ENCODE measurements at places on chromosomes 5 and 9.

- no peak for DNase-seq
Measured at GRCh38 chr9:7402334-7403027, 397.1 kb downstream of the DMAC1 start.

GRCh38 chr9:31394015-31394473 is 990.4 kb upstream of the ACO1 start:
- DNase-seq: peak; percentile 46

DNA sequence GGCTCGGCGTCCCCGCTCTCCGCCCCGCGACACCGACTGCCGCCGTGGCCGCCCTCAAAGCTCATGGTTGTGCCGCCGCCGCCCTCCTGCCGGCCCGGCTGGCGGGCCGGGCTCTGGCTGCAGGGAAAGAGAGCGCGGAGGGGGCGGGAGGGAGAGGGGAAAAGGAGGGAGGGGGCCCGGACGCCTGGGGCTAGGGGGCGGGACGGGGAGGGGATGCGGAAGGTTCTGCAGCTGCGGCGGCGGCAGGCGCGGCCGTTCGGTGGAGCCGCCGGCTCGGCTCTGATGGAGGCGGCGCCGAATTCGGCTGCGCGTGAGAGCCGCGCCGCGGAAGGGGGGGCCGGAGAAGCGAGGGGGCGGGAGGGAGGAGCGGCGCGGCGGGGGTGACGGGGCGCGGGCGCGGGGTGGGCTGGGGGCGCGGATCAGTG is at the start of gene MARCHF11:
Gene MARCHF11 (minus strand): TSS at position 281 of the 425 bp plus-strand sequence. CDS start 216 bp downstream, at position 65.
- no peak for DNase-seq

- DNase-seq: no peak
Measured at GRCh38 chr5:58258984-58259684, 200.8 kb downstream of the PLK2 start.

GRCh38 chr5:151696470-151697061 is 9.9 kb upstream of the SPARC start:
- no peak for DNase-seq

DNA sequence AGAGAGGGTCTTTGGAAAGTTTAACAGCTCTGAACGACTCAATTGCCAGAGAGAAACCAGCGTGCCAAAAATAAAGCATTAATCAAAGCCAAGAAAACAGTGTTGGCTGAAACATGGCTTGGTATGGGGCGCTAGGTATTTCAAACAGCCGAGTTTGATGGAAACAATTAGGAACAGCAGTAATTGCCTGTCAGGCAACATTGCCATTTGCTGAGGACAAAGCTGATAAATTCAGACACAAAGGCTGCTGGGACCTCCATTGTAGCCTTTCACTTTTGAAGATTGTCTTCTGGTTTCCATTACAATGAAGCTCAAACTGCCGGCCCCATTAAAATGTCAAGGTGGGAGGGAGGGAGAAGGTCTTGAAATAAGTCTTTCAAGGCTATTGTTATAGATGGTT is 125.4 kb upstream of the SPDL1 start:
- no peak for DNase-seq

GRCh38 chr5:135230251-135230925 is 168.6 kb downstream of the MACROH2A1 start:
- no peak for DNase-seq

- DNase-seq: no peak
Measured at GRCh38 chr9:118038713-118039112, 334.5 kb downstream of the TLR4 start.

DNA sequence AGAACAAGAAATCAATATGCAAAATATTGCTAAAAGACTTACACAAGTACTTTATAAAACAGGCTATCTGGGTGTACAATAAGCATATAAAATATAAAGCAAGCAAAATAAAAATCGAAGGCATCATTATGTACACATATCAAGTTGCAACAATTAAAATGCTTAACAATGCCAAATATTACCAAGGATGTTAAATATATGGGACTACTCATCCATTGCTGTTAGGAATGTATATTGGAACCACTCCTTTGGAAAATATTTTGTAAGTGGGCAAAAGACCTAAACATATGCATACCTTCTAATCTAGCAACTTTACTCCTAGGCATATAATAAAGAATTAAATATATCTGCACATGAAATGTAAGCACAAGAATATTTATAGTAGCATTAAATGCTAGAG is 632.6 kb upstream of the COX7C start:
- no peak for DNase-seq

DNA sequence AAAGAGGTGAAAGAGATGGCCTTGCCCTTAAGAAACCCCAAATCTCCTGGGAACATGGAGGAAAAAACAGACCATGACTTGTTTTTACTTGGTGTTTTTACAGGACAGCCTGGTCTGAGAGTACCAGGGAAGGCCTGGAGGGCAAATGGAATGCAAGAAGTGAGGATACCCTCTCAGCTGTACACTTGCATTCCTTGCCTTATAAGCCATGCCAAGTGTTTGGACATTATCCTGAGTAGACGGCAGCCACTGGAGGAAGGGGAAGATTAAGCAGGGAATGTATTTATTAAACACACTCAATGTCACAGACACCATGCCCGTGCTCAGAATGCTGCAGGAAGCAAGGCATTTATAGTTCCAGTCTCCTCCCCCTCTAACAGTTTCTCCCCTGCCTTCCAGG is 581.4 kb downstream of the CDK5RAP2 start:
- DNase-seq: no peak

- DNase-seq: no peak
Measured at GRCh38 chr5:134138416-134139376, 24.2 kb downstream of the TCF7 start.

- no peak for DNase-seq
Measured at GRCh38 chr9:21965401-21965951, 28.7 kb downstream of the CDKN2A start.

DNA sequence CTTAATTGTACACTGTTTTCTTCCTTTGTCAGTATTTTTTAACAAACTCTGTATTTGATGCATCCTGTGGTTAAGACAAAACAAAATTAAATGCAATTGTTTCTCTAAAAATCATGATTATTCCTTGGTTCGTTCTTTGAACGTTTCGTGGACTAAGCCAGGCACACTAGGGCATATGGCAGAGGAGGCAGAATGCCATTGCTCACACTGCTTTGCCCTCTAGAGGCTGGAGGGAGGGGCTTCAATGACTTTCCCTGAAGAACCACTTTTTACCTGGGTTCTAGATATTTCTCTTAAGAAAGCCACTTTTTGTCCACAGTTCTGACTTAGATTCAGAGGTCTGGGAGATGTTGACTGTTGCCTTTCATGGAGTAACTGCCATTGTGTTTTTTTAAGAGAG is 236.2 kb upstream of the ADAMTSL1 start:
- DNase-seq: no peak

GRCh38 chr9:115267790-115268189 is 149.8 kb upstream of the TNC start:
- no peak for DNase-seq

- DNase-seq: no peak
Measured at GRCh38 chr9:35939679-35940250, 18.2 kb downstream of the OR2S2 start.

GRCh38 chr5:136011414-136012001 is 17.3 kb upstream of the TGFBI start:
- DNase-seq: no peak

GRCh38 chr9:82410306-82410705 is 421.7 kb downstream of the SPATA31D1 start:
- DNase-seq: no peak

GRCh38 chr9:95379630-95380029 is 62.1 kb upstream of the FANCC start:
- DNase-seq: no peak

GRCh38 chr5:170152767-170153166 is 47.1 kb downstream of the FOXI1 start:
- no peak for DNase-seq

GRCh38 chr5:78501411-78502352 is 141.3 kb downstream of the SCAMP1 start:
- DNase-seq: no peak

GRCh38 chr5:179918742-179919486 is 11.2 kb upstream of the TBC1D9B start:
- DNase-seq: no peak

Measured in NCI-H1436 treated with DMSO at 0.1 percent for 48 hours (cell line).